Stimulated activated CD8-positive, alpha-beta memory T cell treated with anti-CD3 and anti-CD28 coated beads, Interleukin-12 subunit alpha, Interleukin-12 subunit beta, amount 100 ng/mL, for 1 hour (primary cell): ENCODE measurements at places on chromosomes 4 and X.

- no peak for DNase-seq
Measured at GRCh38 chr4:119313237-119313636, 8.7 kb downstream of the FABP2 start.

- DNase-seq = no peak
Measured at GRCh38 chr4:151471728-151472127, 62.8 kb downstream of the FHIP1A start.

DNA sequence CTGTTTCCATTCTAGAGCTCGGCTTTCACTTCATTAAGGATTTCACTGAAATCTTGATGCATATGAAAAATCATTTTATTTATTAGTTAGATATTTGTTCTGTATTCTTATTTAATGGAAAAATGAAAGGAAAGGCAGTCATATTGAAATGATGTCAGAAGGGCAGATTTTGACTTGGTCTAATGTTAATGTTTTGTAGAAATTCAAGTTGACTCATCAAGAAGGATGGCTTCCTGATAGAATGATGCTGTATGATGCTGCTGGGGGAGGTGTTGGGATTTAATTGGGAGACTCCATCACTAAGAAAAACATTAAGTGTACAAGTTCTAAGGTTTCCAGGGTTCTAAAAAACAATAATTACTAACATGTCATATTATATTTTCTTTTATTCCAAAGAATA is 204.8 kb downstream of the PDGFC start:
- DNase-seq = no peak

DNA sequence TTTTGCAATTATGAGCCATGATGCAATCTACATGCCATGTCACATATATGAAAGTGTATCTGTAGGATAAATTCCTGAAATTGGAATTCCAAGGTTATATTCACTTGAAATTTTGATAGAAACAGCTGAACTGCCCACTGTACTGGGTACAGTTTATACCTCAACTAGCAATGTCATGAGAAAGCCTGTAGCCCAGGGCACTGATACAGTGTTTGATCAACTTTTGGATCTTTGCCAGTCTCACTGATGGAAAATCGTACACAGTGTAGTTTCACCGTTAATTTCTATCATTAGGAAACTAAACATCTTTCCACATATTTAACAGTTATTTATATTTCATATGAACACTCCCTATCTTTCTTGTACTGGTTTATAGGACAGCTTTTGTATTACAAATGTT is 34.2 kb downstream of the TAPT1 start:
- DNase-seq = no peak

GRCh38 chr4:92679149-92679548 is 375.4 kb downstream of the GRID2 start:
- DNase-seq = no peak

DNA sequence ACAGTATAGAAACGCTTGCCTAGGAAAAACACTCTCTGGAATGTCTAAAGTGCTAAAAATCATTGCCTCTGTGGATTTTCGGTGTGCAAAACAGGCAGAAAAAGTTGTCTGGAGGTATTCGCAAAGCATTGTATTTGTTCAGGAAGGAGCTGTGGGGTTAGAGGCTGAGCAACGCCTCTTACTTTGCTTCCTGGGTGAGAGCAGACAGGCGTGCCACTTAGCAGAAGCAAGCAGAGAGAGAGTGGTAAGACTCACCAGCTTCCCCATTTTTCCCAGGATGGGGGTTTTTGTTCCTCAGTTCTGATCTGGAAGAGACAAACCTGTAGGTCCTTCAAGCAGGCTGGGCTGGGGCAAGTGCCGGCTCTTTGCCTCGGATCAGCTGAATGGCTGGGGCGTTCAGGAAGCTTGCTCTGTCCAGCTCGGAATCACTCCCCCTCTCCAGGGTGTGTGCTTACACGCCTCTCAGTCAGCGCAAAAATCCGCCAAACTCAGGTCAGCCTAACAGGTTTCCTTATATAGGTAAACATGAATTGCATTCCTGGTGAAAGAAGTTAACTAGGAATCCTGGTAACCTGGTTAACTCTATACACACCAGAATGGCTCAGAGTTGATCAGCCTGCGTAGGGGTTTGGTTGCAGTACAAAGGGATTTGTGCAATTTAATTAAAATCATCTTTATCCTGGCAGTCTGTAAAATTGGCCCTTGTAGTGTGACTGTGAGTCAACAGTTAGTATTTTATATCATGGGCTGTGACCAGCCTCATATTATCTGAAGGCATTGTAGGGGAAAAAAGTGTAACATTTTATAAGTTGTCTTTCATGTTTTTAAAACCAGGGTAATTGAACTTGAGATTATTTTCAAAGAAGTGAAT is 213.1 kb upstream of the MID1 start:
- no peak for DNase-seq

- DNase-seq = no peak
Measured at GRCh38 chr4:151323667-151324066, 1.7 kb downstream of the SH3D19 start.

- no peak for DNase-seq
Measured at GRCh38 chrX:47227334-47227583, 5.5 kb upstream of the USP11 start.

- DNase-seq = no peak
Measured at GRCh38 chr4:43587758-43588157, 695.2 kb downstream of the GRXCR1 start.

GRCh38 chr4:183492791-183493222 is 12.1 kb upstream of the ING2 start:
- DNase-seq = no peak

- no peak for DNase-seq
Measured at GRCh38 chrX:69793260-69793935, 177.5 kb downstream of the EDA start.

DNA sequence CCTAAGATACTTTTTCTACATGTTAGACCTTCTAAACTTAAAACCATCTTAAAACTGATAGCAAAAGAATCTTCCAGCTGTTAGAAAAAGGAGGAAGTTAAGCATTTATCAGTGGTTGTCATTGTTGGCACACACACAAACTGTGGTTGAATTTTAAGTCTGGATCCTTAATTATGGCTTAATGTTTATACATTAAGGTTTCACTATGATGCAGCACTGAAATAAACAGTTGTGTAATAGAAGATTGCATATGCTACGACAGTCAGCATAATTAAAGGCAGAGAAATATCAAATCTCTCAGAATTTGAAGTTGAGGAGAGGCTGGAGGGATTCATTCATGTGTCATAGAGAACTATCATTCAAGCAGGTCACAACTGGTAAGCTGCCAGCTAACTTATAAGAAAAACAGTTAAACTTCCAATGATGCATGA is 32.3 kb downstream of the ADGRA3 start:
- DNase-seq = no peak

GRCh38 chr4:8269535-8270417 is at the start of gene HTRA3:
Gene HTRA3, plus strand, starts transcription at chr4:8269754. Its CDS starts 215 bp downstream, at chr4:8269969.
- DNase-seq = no peak
